ENCODE measurements at places on chromosomes 1 and 21.

DNA sequence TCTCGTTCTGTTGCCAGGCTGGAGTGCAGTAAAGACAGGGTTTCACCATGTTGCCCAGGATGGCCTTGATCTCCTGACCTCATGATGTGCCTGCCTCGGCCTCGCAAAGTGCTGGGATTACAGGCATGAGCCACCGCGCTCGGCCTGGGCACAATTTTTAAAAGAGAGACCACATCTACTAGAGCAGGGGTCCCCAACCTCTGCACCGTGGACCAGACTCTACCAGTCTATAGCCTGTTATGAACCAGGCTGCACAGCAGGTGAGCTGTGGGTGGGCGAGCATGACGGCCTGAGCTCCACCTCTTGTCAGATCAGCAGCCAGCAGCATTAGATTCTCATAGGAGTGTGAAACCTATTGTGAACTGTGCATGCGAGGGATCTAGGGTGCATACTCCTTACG, 20.8 kb downstream of the TNNT2 start:
- DNase-seq, result no peak

GRCh38 chr1:159970932-159971342, 16.9 kb upstream of the SLAMF9 start:
- no peak for DNase-seq

- no peak for DNase-seq
Measured at GRCh38 chr1:192376374-192376773, 59.6 kb downstream of the RGS21 start.

DNA sequence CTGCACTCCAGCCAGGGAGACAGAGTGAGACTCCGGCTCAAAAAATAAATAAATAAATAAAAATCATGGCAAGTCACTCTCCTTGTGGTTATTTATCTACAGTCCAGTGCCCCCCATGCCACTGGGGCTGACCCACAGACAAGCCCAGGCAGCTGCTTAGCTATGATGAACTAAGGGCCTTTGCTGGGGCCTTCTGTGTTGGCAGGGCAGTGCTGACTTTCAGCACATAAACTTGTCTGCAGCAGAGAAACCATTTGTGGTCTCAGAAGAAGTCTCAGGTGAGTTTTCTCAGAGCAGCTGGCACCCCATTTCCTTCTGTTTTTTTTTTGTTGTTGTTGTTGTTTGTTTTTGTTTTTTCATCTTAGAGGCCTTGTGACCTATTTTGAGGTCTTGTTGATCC, 20.9 kb upstream of the CFHR4 start:
- no peak for DNase-seq

- no peak for DNase-seq
Measured at GRCh38 chr1:167258858-167259257, 38.2 kb downstream of the POU2F1 start.

GRCh38 chr1:64200064-64200463, 3.4 kb upstream of the UBE2U start:
- DNase-seq, result no peak

GRCh38 chr1:17822741-17823426, 67.8 kb downstream of the ACTL8 start:
- no peak for DNase-seq
